ENCODE measurements at places on chromosomes 5 and 9.

DNA sequence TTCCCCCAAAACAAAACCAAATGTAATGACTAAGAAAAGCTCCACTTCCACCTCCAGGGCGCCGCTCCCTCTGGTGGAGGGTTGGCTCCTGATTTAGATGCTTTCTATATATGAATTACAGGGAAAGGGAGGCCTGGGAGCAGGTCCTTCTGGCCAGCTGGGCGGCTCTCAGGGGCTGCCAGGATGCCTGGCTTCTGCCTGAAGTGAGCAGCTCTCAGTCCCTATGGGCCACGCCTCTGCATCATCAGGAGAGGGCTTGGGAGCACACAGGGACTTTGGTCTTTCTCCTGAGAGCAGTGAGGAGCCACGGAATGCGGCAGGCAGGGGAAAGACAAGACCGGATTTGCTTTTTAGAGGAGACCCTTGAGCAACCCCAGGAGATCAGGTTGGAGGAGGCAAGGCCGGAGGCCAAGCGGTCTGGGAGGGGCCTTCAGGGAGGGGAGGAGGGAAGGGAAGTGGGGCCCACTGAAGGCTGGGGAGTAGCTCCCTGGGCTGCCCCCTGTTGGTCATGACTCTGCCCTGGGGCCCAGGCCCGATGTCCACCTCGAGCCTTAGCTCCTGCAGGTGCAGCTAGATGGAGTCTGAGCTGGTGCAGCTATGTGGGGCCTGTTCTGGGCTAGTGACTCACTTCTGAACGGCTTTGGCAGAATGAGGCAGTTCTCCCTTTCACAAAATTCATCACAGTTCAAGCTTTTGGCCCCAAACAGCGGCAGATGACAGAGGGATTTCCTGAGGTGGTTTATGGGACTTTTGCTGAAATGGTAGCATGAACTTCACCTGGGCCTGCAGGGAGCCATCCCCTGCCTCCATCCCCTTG lies 11.3 kb upstream of the GRHPR start:
- no peak for DNase-seq

GRCh38 chr5:40853632-40854192 lies 12.5 kb downstream of the CARD6 start:
- no peak for DNase-seq

- no peak for DNase-seq
Measured at GRCh38 chr5:144510845-144511579, 340.3 kb downstream of the KCTD16 start.

- DNase-seq, result no peak
Measured at GRCh38 chr5:27257696-27258095, 219.3 kb upstream of the CDH9 start.

DNA sequence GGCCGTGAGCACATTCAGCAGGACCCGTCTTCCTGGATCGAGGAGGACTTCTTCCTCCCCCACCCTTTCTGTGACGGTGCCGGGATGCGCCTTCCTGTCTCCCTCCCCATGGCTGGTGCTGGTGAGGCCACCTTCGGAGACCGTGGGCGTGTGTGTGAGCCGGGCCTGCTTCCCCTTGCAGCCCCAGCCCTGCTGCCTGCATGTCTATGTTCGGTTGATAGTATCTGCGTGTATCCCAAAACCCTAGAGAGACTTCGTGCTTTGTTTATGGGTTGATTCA lies 12.8 kb downstream of the CEP72 start:
- DNase-seq, result no peak

DNA sequence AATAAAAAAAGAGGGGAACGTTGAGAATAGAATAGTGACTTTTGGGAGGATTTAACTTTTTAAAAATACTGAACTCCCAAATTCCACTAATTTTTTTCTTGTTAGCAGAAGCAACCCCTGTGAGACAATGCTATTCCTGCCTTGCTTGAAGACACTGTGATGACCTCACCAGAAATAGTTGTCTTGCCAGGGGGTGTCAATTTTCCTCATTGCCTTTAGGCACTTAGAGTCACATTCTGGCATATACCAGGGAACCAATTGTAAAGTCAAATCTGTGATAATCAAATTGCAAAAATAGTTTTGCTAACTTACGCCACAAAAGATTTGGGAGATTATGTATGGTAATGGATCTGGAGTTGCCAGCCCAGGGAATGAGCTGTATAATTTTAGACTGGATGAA lies 42.8 kb upstream of the RPS23 start:
- no peak for DNase-seq

Data from breast epithelium (tissue), 4 donors.